ENCODE measurements at places on chromosomes 11 and 22. TPM values are rescaled to one million over a fixed set of nuclear protein-coding genes. Genes with fewer than 3 reads are reported as not detected.

OPCML gene
- total RNA-seq, result not detected

TMPRSS13 gene
- total RNA-seq, result 2.2 TPM

GRCh38 chr11:95451682-95452081, 220.7 kb upstream of the SESN3 start:
- no peak for DNase-seq

SAA4 gene
- total RNA-seq, result not detected
